ENCODE measurements at places on chromosomes 5 and 9.

- peak; percentile 74 for DNase-seq
These were observed 89.8 kb downstream of the SLC1A3 start for GRCh38 chr5:36696059-36696673.

DNA sequence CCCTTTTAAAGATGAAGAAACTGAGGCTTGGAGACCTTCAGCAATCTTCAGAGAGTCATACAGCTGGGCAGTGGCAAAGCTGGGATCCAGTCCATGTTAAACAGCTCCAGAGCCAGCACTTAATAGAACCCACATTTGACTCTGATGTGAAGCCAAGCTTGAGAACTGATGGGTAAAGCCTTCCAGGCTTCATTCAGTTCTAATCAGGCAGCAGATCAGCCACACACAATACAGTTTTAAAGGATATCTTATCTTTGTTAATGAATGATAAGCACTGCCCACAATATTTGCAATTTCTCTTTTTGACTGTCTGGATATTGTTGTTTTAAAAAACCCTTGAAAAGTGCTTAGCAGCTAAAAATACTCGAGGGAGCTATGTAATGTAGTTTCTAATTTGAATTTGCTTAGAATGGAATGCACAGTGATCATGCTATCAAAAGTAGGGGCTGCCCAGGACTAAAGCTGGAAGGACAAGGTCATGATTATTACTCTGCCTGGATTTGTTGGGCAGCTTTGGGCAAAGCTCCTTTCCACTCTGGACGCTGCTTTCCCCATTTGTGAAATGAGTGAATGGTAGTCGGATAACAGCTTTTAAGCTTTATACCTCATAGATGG is 31.3 kb upstream of the HTR4 start:
- no peak for DNase-seq

DNA sequence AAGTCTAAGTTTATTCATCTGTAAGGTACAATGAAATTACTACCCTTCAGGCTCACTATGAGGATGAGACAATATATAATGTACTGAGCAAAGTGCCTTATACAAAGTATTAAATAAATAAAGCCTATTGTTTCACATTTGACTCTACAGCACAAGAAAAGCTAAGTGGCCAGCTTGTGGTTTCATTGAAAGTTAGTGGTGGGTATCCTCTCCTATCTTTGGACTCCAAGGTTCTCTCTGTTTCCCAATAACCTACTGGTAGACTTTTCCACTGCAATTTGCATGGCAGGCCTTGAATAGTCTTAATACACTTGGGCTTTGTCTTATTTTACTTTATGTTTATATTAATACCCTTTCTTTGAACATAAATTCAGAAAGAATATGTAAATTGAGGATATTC is 262.7 kb downstream of the DEPDC1B start:
- no peak for DNase-seq

GRCh38 chr9:93677048-93677571 is 100.7 kb downstream of the PHF2 start:
- DNase-seq: no peak

DNA sequence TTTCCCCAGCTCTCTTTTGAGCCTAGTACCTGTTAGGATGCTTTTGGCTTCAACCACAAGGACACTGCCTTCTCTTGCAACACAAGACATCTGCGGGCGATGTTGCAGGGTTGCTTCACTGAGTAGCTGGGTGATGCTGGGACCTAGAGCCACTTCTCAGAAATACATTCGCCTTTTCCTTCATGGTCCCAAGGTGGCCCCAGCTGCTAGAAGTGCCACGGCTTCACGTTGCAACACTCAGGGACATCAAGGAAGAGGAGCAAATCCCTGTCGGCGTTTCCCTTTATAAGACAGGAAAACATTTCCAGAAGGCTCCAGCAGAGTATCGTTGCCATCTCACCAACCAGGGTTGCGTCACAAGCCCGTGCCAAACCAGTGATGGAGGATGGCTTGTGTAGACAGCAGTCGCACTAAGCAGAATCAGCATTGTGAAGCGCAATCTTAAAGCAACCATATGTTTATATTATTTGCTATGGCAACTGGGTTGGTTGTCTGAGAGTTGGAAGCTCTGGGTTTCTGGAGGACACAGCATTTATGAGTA is 62.7 kb downstream of the ANKRD33B start:
- no peak for DNase-seq

DNA sequence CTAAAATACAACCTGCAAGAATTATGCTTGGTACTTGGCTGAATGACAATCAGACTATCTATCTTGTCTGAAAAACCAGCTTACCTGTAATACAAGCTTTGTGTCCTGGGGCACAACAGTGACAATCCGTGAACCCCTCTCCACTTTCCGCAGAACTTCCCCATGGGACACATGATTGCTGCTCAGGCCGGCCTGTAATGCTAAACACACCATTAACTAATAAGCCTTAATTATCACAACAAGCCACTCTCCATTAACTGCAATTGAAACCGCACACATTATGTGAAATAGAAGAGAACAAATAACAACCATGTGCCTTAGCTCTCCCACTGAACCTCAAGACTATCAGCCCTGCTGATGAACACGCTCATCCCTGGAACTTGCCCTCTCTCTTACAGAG is 33.7 kb downstream of the ELP1 start:
- DNase-seq: no peak
